Naive thymus-derived CD4-positive, alpha-beta T cell (primary cell): ENCODE measurements at places on chromosomes 4 and X. TPM values are rescaled to one million over a fixed set of nuclear protein-coding genes. Genes with fewer than 3 reads are reported as not detected.

GAB3 gene
- 10.4 and 14.7 TPM in 2 replicates for total RNA-seq

GAGE1 gene
- not detected for total RNA-seq

SHROOM4 gene
- total RNA-seq, result not detected in 2 replicates

TKTL1 gene
- total RNA-seq, result 0.58 and 0.79 TPM in 2 replicates

RNF113A gene
- 32.2 and 34.7 TPM in 2 replicates for total RNA-seq

FRMPD3 gene
- total RNA-seq, result 0.05 TPM

NKX1-1 gene
- total RNA-seq, result not detected
